ENCODE measurements at places on chromosomes 16 and 17.

DNA sequence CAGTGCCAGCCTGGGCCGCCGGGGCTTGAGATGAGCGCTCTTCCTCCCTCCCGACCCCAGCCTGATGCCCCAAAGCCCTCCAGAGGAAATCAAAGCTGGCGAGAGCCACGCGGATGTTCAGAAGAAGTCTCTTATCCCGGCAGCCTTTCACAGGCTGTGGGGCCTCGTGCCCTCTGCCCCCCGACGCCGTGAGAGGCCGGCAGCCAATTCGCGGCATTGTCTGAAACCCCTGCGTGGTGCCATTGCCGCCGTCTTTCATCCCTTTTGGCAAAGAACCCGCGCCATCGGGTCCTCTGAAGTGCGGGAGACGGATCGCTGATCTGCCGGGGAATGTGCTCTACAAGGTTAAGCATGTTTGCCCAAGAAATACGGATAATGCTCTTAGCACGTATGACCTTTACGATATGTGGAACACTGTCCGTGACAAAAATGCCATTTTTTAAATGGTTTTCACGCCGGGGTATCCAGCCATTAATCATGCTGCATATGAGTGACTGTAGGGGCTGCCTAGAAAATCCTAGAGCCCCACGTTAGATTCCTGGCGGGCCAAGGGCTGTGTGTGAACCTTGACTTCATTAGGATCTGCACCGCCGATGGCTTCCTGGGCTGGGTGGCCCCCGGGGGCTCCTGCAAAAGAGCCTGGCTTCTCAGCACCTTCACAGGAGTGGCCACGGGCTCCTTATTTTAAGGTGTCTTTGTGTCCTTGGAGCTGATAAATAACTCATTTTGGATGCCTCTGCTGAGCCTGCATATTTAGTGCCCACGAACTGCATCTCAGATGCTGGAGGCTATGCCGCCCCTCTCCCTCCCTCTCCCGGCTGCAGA lies 165.1 kb upstream of the TNRC6C start:
- DNase-seq, result no peak

DNA sequence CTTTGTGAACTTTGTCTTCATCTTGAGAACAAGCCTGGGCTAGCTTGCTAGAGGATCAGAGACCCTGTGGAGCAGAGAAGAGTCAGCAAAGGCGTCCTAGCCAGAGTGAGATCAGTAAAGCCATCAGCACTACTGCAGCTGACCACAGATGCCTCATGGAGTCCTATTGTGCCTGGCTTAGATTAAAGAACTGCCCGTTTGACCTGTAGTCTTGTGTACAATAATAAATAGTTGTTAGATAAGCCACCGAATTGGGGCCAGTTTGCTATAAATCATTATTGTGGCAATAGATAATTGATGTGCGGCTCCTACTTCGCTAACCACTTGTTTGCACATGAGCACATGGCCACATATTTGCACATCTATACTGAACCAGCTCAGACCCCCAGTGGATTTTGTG lies 103.0 kb downstream of the CYLD start:
- DNase-seq, result no peak

DNA sequence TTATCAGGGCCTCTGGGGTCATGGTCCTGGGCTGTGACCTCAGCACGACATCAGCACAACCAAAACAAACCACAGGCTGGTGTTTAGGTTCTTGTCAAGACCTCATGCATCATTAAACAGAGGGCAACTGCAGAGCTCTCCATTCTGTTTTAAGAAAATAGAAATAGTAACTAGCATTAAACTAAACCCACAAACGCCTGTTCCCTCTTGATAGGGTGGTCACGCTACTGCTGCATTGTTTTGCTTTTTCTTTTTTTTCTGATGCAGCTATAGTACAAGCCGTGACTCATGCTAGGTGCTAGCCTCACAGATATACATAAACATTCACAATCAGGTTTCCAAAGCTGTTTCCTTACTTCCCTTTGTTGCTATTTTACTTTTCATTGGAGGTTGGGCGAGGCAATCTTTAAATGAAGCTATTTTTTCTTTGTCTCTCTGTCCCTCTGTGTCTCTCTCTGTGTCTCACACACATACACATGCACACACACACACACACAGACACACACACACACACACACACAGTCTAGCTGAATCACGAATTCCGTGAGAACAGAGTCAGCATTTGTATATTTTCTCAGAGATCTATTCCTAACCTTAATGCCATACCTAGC lies 310.3 kb downstream of the CDH13 start:
- no peak for DNase-seq

GRCh38 chr17:33955461-33955860 lies 299.6 kb upstream of the CCL2 start:
- no peak for DNase-seq

DNA sequence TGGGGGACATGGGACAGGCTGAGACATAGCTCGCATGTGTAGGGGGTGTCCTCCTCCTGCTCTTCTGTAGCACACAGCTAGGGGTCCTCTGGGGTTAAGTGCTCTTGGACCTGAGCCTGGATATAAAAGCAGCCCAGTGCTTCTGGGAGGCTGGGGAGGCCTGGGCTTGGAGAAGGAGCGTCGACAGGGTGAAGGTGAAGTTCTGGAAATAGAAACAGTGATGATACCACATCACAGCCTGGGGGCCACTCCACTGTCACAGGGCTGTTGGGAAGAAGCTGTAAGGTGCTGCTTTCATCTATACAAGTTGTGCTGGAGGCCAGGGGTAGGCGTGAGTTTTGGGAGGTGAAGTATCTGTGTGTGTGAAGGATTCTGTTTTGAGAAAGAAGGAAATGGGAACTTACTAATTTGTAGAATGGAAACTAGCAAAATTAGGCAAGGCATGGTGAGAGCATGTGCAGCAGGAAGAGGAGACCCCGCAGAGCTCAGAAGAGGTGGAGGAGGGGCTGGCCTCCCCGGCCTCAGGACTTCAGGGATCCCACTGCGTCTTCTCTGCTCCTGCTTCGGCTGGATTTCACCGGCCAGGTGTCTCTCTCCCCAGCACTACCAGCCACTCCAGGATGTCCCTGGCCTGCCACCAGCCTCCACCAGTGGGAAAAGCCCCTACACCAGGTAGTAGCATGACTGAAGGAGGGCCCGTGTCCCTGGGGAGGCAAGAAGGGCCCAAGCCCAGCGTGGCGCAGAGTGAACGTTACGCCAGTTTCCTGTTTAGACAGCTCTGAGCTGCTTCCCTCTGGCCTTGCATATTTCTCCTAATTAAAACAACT lies 19.4 kb downstream of the PLCG2 start:
- DNase-seq, result no peak

DNA sequence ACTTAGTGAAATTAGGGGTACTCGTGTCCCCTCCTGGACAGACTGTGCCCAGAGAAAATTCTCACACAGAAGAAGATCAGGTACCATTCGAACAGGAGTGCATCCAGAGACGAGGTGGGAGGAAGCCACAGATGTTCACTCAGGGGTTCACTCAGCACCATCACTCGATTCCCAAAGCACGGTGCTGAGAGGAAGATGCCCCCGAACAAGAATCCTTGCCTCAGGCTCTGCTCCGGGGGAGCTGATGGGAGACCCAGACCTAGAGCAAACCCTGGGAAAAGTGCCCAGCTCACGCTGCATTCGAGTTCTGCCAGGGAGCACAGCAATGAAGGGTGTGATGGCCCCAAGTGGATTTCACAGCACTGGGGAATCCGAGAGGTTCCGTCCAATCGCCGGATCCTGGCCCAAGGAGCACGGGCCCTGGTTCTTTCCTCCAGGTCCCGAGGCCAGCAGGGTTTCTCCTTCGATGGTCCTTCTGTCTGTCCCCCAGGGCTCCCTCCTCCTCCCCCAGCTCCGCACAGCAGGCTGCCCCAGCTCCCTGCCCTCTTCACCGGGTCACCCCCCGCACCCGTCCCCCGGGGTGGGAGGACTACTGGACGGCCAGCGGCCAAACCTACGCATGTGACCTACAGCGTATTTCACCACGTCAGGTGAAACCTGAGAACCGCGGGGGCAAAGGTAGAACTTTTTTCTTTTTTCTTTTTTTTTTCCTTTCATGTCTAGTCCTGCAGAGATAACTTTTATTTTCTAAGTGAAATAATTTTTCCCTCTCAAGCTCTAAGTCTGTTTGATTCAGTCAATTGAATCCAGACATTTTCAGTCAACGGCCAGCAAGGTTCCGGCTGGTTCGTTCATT lies 10.2 kb upstream of the UBE2I start:
- no peak for DNase-seq

GRCh38 chr17:74288785-74289184 lies 14.8 kb downstream of the DNAI2 start:
- DNase-seq, result no peak

DNA sequence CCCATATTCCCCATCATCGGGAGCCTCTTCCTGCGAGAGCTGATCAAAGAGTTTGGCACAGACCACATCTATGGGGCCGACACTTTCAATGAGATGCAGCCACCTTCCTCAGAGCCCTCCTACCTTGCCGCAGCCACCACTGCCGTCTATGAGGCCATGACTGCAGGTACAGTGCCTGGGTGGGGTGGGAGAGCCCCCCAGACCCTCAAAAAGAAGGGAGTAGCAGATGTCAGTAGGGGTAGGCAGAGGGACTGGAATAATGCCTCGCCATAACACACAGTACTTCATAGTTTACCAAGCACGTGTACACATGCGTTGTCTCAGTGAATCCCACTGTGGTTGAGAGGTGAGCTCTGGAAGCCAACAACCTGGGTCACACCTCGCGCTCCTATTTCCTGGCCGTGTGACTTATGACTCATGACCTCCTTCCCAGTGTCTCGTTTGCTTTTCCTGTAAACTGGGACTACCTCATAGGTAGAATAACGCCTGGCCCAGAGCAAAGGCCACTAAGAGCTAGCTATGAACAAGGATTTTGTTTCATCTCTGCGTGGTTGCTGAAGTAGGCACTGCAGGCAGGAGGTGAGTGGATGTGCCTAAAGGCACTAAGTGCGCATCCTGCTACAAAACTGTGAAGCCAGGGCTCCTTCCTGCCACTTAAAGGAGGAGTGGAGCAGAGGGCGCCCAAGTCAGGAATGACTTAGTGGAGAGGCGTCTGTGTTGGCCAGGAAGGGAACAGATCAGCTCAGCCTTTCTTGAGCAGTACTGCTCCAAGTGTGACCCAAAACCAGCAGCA lies 5.2 kb downstream of the NAGLU start:
- no peak for DNase-seq

- no peak for DNase-seq
Measured at GRCh38 chr16:55572439-55572838, 6.0 kb downstream of the CAPNS2 start.

- no peak for DNase-seq
Measured at GRCh38 chr16:86076606-86077005, 177.6 kb downstream of the IRF8 start.

DNA sequence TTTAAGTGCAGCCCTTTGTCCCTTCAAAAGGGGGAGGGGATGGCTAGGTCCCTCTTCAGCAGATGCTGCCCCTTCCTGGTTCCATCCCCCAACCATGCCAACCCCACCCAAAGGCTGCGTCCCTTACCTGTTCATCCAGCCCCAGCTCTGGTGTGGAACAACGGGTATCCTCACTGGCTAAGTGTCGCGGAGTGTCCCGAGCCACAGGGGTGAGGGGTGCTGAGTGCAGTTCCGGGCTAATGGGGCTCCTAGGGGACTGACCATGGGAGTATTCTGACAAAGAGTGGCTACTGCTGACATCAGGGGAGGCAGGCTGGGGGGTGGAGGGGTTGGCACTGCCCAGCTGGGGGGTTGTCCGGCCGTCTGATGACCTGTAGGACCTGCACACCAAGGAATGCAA lies 32.9 kb downstream of the STH start:
- DNase-seq, result no peak

Data from D341Med (cell line).